ENCODE measurements at places on chromosomes 2 and 18.

- DNase-seq: no peak
These were observed 78.5 kb downstream of the PTPN4 start for GRCh38 chr2:119838179-119838578.

GRCh38 chr2:181784556-181784955 lies 104.2 kb upstream of the NEUROD1 start:
- DNase-seq: no peak

- DNase-seq: no peak
These were observed 27.7 kb upstream of the FRZB start for GRCh38 chr2:182894174-182894573.

DNA sequence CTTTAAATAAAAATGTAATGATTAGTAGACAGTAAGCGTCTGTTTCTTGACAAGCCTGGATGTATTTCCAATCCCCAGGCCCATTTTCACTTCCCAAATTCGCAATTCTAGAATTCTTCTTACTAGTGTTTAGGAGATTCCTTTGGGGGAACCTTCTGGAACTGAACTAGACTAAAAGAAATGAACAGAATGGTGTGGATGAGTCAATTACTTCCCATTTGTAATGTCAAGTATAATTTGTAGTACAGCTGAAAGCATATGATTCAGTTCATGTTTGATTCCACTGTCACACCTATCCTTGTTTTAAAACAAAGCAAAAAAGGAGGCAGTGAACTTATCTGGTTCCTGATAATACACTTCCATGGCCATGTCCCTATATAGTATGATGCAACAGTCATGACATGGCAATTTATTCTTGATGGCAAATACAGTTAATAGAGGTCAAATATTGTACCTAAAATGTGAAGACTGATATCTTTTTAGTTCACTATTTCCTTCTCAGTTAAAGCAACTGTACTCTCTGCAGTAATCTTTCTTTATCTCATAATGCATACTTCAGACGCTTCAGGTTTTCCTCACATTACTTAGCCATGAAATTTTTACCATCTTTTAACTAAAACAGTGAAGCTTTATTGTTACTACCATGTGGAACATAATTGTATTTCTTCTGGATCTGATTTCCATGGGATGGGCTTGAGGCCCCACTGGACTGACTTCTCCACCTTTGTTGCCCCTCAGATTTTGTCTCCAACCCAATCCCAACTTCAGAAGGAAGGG lies 2.0 kb downstream of the IDH1 start:
- no peak for DNase-seq

DNA sequence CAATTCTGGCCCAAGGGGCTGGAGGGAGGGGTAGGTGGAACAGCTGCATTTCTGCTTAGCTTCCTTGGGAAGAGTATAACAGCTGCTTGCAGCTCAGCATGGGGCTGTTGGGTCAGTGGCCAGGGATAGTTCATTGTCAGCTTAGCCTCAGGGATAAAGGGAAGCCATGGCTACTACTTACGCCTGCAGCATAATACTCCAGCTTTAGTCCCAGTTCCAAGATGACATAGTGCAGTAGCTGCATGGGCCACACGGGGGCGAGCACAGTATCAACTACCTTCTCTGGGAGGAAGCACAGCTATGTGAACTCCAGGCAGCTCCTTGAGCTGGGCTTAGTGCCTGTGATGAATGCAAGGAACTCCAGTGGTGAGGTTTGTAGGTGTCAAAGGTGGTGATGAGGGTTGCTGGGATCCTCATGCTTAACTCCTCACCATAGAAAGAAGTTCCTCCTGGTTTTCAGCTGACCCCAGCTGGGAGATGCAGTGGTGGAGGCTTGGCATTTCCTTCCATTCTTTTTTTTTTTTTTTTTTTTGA lies 35.4 kb upstream of the RHOB start:
- DNase-seq: peak; percentile 87

DNA sequence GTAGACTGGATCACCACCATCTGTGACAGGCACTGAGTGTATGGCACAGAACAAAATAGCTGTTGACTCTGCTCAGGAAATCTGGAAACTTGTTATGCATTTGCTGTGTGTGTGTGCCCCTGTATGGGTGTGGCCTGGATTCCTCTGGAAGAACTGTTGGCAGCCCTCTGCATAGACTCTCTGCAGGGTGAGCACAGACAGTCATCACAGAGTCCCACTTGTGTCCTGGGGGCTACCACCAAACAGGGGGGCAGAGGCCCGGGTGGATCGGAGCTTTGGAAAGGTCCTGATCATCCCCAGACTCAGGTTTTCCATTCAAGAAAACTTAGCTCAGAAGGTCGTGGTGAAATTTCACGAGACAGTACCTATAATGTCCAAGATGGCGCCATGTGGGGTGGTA lies 258.6 kb downstream of the SOX11 start:
- no peak for DNase-seq

DNA sequence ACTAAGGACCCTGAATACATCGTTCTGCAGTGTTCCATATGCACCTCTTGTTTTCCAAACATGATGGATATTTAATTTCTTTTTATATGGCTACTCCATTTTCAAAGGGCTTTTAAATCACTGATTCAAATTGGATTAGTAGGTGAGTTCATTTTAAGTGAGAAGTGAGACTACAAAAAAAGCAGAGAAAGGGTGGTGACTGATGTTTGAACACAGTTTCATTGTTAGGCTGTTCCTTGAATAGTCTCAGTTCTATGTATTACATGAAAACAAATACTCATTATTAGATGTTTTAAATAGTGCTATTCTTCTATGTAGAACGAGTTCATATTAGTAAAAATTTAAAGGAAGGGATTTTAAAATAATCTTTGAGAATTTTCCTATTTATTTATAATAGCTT lies 72.7 kb upstream of the STON1 start:
- no peak for DNase-seq

DNA sequence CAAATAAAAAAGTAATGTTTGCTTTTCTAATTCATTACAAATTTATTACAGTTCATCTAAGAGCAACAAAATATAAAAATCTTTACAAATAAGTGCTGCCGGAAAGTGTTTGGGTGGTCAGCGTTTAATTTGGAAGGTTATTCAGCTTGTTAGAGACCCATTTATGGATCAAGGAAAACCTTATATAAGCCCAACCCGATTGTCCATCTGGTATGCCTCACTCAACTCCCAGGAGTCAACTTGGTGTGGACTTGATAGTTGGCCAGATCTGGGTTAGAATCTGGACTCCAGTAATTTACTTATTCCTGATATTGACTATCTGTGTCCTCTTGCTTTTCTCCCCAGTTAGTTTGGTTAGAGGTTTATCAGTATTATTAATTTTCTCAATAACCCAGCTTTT lies 106.2 kb downstream of the KCTD1 start:
- no peak for DNase-seq

DNA sequence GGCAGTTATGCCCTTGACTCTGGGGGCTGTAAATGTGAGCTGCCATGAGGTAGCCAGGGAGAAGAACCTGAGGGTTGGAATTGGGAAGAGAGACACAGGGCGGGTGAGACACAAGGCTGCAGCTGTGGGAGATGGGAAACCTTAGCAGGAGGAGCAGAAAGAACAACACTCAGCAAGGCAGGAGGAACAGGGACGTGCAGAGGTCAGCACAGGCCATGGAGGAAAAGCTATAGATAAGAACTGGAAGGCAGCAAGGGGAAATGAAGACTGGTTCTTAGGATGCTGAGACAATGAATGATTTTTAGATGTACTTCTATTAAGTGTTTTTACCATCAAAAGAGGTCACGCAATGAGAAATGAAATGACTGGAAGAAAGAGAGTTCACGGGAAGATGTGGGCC lies 80.2 kb downstream of the USP40 start:
- DNase-seq: no peak

GRCh38 chr2:80926168-80926567 lies 621.6 kb upstream of the LRRTM1 start:
- no peak for DNase-seq

- DNase-seq: no peak
These were observed 75.0 kb upstream of the ID2 start for GRCh38 chr2:8606649-8607550.

DNA sequence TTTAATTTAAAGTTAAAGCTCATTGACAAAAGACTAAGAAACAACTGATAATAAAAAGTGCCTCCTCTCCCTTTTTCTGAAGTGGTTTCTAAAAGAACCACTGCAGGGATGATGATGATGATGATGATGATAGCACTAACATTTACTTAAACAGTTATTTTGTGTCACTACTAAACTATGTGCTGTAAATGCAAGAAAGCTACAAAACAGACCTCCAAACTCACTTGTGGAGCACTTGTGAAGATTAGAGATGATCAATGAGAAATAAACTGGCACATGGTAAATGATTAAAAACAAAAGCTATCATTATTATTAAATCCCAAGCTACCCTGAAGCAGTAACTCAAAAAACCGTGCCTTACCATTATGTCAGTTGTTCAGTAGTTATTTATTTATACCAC lies 88.7 kb downstream of the SLC8A1 start:
- DNase-seq: no peak

DNA sequence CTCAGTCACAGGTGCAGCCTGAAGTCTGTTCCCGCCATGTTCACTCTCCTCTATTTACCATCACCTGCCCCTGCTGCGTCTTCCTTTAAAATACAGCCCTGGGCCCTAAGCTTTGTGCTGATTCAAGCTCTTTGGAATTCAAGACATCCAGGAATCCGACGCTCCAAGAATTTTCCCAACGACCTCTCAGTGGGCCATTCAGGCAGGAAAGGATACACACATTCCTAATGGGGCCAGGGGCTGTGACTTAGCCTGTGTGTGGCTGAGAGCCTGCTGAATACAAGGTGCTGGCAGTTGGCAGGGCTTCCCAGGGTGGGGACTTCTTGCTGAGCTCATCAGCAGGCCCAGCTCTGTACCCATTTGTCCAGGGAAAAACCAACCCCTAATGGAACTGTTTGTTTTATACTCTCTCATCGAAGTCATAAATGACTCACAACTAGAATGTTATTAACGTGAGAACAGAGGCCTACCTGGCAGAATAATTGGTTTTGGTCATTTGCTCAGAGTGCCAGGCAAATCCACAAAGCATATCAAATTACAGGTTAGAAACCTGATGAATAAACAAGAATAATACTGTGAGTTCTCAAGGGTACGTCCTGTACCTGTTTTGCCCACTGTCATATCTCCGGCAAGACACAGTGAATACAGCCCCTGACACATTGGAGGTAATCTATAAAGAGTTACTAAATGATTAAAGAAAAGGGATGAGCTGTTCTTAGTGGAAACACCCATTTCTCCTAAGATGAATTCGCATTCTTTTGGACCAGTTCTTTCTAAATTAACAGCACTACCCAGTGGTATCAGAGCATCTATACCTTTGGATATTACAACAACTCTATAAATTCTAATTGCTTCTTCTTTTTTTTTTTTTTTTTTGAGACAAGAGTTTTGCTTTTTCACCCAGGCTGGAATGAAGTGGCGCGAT lies 12.6 kb upstream of the KCMF1 start:
- DNase-seq: no peak

GRCh38 chr18:22324191-22325131 lies 93.3 kb downstream of the CTAGE1 start:
- no peak for DNase-seq

DNA sequence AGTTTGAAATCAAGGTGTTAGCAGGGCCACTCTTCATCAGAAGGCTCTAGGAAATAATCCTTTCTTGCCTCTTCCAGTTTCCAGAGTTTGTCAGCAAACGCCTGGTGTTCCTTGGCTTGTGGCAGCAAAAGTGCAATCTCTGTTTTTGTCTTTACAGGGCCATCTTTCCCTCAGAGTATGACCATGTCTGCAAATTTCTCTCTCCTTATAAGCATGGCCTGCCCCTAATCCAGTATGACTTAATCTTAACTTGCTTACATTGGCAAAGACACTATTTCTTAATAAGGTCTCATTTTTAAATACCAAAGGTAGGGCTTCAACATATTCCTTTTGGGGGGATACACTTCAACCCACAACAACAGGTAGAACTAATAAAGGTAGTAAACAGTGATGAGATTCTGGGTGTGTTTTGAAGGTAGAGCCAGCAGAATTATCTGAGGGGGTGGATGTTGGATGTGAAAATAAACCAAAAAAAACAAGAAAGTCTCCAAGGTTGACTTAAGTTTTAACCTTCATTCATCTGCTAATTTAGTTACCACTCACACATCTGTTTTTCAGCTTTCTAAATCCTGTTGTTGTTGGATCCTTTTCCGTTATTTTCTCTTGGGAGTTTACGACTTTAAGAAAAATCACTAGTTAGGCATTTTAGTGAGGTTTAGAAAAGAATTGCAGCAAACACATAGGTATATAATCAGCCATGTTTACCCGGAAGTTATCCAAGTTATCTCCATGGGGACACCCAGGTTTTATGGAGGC lies 234.4 kb upstream of the FIGN start:
- DNase-seq: no peak

GRCh38 chr2:34844629-34845028 lies 1245.5 kb upstream of the FAM98A start:
- DNase-seq: no peak

- no peak for DNase-seq
These were observed 30.9 kb downstream of the PLCL1 start for GRCh38 chr2:197835293-197835692.

GRCh38 chr2:150097402-150097801 lies 390.1 kb downstream of the RND3 start:
- DNase-seq: no peak

- no peak for DNase-seq
These were observed 1230.0 kb upstream of the CHAC2 start for GRCh38 chr2:52537588-52537987.

DNA sequence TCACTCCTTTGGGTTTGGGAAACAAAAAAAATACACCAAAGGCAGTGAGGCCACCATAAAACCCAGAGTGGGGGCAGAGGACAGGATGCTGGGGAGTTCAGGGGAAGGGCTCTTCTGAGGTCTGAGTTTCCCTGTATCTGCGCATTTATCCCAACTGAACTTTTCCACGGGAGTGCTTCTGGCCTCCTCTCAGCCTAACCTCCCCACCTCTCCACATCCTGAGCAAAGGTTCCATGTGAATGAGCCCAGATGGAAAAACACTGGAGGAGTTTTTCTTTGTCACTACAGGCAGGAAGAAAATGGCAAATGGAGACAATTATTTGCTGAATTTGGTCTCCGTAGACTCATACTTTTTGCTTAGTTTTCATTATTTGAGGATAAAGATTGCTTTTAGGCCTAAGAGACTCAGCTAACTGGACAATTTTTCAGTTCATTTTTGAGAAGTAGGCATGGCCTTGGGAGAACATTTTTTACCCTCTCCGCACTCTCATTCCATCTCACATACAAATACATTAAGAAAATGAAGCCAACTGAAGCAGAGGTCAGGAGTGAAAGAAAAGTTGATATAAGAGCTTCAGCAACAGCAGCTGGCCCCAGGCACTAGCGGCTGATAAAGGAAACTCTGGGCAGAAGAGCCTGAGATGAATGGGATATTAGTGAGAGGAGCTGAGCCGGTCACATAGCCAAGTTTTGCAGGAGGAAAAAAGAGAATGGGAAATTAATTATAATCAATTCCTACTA lies 82.6 kb upstream of the CYP1B1 start:
- DNase-seq: no peak

DNA sequence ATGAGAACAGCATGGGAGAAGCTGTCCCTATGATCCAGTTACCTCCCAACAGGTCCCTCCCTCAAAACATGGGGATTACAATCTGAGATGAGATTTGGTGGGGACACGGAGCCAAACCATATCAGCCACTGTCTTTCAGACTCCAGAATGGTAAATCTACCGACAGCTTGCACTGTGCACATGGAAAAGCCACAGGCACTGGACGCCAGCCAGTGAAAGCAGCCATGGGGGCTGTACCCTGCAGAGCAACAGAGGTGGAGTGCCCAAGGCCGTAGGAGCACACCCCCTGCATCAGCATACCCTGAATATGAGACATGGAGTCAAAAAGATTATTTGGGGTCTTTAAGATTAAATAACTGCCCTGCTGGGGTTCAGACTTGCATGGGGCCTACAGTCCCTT lies 218.4 kb downstream of the PDE1A start:
- DNase-seq: no peak

Data from Kasumi-1 (cell line).